Heart left ventricle (tissue), 16 donors: ENCODE measurements at places on chromosomes 11 and 22.

DNA sequence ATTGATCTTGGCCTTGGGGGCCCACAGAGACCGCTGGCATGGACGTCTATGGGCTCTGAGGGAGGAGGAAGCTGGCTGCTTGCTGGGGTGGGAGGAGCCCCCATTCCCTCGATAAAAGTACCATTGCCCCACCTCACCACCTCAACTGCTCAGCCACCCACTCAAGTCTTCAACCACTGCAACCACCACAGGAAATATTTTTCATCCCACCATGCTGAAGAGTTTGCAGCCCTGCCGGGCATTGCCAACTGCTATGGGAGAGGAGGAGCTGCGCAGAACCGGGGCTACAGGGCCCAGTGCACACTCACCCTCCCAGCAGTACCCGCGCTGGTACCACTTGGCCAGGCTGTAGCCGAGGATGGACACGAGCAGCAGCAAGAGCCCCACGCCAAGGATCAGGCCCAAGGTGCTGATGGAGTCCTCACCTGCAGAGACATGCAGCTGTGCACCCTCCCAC lies 29.2 kb downstream of the IL10RA start:
- peaks cover 3% of the 10 kb centered on the region for H3K27me3 ChIP-seq
- DNase-seq = no peak
- H3K27ac ChIP-seq = no peak overlapping the region
- no peaks in the 10 kb centered on the region for H3K4me1 ChIP-seq

GRCh38 chr11:92455210-92455790 lies 230.7 kb downstream of the FAT3 start:
- H3K4me1 ChIP-seq = no peaks in the 10 kb centered on the region
- no peak overlapping the region for H3K4me3 ChIP-seq
- no peak for DNase-seq
- no peaks in the 10 kb centered on the region for H3K27me3 ChIP-seq

DNA sequence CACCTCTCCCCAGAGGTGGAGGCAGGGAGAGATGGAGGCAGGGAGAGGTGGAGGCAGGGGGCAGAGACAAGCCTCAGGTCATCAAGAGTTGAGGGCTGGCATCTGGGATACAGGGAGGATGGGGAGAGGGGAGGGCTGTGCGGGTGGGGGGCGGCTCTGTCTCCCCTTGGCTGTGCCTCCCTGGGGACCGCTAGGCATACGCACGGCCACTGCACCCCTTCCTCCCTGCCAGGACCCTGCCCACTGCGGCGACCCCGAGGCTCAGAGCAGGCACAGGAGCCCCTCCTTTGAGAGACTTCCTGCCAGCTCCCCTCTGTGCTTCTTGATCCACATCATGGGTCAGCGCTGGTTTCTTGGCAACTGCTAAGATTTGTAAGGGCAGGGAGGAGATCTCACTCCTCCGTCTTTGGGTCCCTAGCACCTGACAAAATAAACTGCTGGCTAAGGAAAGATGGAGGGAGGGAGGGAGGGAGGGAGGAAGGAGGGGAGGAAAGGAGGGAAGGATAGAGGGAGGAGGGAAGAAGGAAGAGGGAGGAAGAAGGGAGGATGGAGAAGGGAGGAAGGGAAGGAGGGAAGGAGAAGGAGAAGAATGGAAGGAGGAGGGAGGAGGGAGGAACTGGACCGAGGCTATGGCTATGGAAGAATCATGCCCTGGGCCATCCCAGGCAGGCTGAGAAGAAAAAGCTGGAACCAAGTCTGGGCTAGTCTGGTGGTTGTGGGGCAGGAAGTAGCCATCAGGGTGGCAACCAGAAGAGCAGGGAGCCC lies 18.5 kb downstream of the PRR33 start:
- H3K4me3 ChIP-seq = peak overlapping the region; percentile 26
- H3K27me3 ChIP-seq = no peaks in the 10 kb centered on the region
- no peaks in the 10 kb centered on the region for H3K36me3 ChIP-seq
- H3K4me1 ChIP-seq = peaks cover 36% of the 10 kb centered on the region

DNA sequence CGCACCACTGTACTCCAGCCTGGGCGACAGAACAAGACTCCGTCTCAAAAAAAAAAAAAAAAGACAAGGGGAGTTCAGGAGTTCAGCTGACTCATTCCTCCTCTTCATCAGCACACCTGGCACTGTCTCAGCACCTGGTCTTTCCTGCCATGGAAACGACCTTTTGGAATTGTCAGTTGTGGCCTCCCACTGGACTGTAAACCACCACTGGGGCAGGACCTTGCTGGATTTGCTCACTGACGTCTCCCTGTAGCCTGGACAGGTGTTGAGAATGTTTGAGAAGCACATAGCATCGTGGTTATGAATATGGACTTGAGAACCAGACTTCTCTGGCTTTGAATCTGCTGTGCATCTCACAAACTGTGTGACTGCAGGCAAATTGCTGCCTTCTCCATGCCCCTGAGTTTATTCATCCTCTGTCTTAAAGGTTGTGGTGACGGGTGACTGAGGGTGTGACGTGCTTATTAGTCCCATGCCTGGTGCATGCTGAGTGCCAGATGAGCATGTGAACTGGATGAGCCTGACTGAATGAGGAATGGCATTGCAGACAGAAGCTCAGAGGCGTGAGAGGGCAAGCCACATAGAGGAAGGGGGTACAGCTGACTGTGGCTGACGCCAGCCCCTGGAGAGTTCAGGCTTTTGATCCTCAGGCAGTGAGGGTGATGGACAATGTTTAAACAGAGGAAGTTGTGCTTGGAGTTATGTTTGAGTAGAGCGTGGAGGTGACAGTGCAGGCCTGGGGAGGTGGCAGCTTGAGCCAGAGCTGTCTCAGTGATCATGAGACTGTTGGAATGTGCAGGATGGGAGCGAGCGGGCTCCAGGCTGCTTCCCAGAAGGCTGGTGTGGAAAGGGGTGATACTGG lies 12.7 kb downstream of the TOM1 start:
- H3K4me1 ChIP-seq = no peaks in the 10 kb centered on the region
- H3K27ac ChIP-seq = peak overlapping the region; percentile 89
- no peak for DNase-seq
- no peaks in the 10 kb centered on the region for H3K36me3 ChIP-seq
- no peak overlapping the region for H3K4me3 ChIP-seq
- H3K27me3 ChIP-seq = no peaks in the 10 kb centered on the region

GRCh38 chr11:124896821-124897391 lies 759 bp downstream of the ROBO4 start:
- no peak for DNase-seq
- no peaks in the 10 kb centered on the region for H3K27me3 ChIP-seq
- peak overlapping the region; percentile 89 for H3K27ac ChIP-seq
- peak overlapping the region; percentile 34 for H3K4me3 ChIP-seq
- H3K4me1 ChIP-seq = peaks cover 39% of the 10 kb centered on the region
- peaks cover 11% of the 10 kb centered on the region for H3K36me3 ChIP-seq

DNA sequence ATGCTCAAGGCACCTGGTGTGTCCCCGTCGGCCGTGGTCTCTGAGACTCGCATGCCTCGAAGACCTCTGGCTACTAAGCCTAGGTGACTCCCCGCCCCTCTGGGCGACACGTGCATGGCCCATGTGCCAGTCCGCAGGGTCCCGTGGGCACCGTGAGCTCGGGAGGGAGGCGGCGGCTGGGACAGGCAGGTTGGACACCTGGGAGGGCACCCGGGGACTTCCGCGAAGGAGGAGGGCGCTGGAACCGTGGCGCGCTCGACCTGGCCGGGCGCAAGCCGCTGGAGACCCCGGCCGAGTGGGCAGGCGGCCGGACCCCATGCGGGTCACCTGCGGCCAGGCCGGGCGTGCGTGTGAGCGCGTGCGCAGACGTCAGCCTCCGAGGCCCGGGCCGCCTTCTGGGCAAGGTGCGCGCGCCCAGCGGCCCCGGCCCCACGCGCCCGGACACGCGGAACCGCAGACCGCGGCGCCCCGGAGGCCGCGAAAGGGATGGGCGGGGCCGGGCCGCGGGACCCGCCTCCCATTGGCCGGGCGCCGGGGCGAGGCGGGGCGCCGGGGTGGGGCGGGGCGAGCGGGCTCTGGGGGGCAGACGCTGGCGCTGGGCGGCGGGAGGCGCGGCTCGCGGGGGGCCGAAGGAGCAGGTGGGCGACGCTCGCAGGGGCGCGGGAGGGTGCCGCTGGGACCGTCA lies 579 bp upstream of the RASD2 start:
- H3K27ac ChIP-seq = peak overlapping the region; percentile 89
- peak overlapping the region; percentile 36 for H3K4me3 ChIP-seq
- DNase-seq = peak; percentile 61
- no peaks in the 10 kb centered on the region for H3K36me3 ChIP-seq

DNA sequence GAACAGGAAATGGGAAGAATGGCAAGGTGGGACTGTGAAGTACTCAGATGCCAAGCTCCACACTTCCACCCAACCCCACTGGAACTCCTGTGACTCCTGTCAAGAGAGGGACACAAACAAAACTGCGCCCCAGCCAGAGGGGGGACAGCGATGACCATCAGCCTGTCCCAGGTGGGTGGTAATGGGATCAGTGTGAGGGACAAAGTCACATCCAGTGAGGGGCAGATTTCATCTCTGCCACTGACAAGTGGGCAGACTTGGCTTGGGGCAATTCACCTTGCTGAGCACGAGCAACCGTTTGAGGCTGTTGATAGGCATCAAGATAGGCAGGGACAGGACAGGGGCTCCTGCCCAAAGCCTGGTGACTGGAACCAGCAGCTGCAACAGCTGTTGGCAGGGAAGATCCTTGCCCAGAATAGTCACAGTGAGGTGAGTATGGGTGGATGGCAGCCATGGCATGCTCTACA lies 105.4 kb upstream of the PITPNB start:
- DNase-seq = peak; percentile 19
- no peaks in the 10 kb centered on the region for H3K27me3 ChIP-seq
- H3K36me3 ChIP-seq = peaks cover under 1% of the 10 kb centered on the region
- peaks cover 71% of the 10 kb centered on the region for H3K4me1 ChIP-seq
- H3K27ac ChIP-seq = no peak overlapping the region

DNA sequence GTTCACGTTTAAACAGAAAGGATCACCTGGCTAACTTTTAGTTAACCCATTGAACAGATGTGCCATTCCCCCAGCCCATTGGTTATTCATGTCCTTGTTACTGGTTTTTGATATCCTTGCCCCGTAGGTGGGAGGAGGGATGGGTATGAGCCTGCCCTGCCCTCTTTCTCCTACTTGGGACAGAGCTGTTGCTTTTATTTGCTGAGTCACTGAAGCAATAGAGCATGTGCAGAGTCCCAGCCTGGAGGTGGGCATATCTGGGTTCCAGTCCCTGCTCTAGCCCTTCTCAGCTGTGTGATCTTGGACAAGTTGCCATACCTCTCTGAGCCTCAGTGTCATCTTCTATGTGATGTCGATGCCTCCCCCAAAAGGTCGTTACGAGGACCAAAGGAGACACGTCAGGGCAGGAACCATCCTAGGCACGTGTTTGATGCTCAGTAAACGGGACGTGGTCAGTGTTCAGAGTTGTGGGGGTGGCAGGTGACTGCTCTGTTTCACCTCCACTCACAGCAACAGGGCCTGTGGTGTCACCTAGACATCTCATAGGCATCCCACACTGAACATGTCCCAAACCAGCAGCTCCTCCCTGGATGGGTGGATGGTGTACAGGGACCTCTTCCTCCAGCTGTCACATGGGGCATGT lies 61.0 kb downstream of the BMAL1 start:
- no peak overlapping the region for H3K27ac ChIP-seq
- H3K4me3 ChIP-seq = peak overlapping the region; percentile 40
- no peaks in the 10 kb centered on the region for H3K36me3 ChIP-seq
- no peaks in the 10 kb centered on the region for H3K27me3 ChIP-seq
- DNase-seq = no peak

- no peaks in the 10 kb centered on the region for H3K4me1 ChIP-seq
- H3K4me3 ChIP-seq = no peak overlapping the region
- no peaks in the 10 kb centered on the region for H3K36me3 ChIP-seq
- H3K27ac ChIP-seq = no peak overlapping the region
- no peak for DNase-seq
- peaks cover 3% of the 10 kb centered on the region for H3K27me3 ChIP-seq
Observed at GRCh38 chr11:28649922-28650321, 541.7 kb downstream of the METTL15 start.

- H3K27ac ChIP-seq = no peak overlapping the region
- no peaks in the 10 kb centered on the region for H3K36me3 ChIP-seq
- H3K4me3 ChIP-seq = no peak overlapping the region
- H3K27me3 ChIP-seq = no peaks in the 10 kb centered on the region
- no peak for DNase-seq
Observed at GRCh38 chr11:27397624-27398399, 34.8 kb upstream of the CCDC34 start.

DNA sequence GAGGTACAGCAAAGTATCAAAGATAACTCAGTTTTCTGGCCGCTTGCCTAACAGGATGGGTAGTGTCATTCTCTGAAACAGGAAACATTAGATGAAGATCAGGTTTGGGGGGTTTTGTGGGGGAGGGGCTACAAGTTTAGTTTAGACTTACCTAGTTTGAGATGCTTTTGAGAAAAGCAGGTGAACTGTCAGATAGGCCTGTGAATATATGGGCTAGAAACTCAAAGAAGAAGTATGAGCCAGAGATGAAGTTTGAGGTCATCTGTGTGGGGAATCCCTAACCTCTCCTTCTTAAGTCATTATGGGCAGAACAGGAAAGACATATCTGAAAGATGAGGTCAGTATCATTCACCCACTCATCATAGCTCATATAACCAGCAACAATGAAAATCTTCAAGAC lies 11.9 kb downstream of the HOATZ start:
- no peaks in the 10 kb centered on the region for H3K36me3 ChIP-seq
- H3K27me3 ChIP-seq = no peaks in the 10 kb centered on the region
- no peak for DNase-seq
- H3K4me3 ChIP-seq = no peak overlapping the region
- H3K27ac ChIP-seq = no peak overlapping the region
